ENCODE measurements at places on chromosomes 3 and 15.

GRCh38 chr3:195124378-195124992, 146.5 kb downstream of the XXYLT1 start:
- DNase-seq: no peak

- DNase-seq: no peak
Measured at GRCh38 chr3:184489268-184489841, 72.2 kb upstream of the EPHB3 start.

DNA sequence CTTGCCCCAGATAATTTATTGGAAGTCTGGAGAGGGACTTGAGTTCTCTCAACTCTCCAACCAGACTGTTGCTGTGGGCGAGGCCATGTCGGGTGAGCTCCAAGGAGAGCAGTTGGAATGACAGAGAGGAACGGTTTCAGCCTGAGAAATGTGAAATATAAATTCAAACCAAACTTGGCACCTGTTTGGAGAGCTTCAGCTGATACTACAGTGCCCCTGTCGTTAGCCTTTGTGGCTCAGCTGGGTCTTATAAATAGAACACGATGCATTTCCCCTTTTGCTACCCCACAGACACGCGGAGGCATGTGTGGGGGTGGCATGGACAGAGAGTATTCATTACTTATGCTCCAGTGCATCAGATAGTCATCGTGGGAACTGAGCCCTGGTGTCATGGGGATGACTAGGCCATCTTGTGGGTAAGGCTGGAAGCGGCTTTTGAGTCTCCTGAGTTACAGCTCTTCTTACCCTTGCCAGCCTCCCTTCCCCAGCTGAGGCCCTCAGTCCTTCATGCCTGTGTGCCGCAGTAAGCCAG, 15.6 kb downstream of the SMAD3 start:
- peak; percentile 86 for DNase-seq

DNA sequence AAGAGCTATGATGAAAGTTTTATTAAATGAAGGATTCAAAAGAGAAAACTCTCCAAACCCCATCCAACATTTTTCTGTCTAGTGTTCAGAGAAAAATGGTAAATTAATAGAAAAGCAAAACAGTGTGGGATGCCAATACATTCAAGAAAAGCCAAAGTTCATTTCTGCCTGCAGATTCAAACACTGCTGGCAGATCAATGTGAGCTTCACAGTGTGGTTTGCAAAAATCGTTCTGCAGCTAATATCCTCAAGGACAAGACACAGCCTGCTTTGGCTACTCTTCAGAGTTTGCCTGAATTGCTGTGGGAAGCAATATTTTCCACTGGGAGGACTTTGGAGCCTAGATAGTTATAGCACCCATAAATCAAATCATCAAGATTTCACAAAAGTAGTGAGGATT, 619.9 kb upstream of the SUCLG2 start:
- DNase-seq: no peak

DNA sequence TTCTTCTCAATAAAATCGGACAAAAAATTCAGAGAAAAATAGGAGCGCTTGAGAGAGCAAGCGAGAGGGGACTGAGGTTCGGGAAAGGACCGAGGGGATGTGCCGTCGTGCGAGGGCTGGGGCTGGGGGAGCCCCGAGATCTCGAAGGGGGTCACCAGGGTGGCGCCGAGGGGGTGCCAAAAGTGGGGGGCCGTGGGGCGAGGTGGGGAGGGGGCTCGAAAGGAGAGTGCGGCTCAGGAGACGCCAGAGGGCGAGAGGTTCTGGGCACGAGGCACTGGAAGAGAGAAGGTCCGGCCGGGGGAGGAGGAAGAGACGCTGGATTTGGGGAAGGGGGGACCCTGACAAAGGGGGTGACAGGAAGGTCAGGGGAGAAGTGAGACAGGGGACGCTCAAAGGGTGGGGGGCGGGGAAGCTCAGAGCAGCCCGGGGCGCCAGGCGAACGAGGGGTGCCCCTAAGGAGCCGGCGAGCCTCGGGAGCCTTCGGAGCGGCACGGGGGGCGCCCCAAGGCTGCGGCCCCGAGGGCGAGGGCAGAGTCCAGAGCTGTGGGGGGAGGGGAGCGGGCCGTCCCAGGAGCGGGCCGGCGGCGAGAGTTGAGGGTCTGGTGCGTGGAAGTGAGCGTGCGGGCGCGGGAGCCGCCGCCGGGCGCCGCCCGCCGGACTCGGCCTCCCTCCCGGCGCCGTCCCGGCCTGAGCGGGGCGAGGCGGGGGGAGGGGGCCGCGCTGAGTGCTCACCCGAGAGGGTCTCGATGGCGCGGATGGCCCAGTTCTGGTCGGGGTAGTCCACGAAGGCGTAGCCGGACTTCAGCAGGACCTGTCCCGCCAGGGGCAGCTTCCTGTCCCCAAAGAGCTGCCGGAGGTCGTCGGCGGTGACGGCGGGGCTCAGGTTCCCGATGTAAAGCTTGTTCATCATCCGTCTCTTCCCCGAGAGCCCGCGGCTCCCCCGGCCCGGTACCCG, 514 bp downstream of the IGF2BP2 start:
- peak; percentile 47 for DNase-seq

DNA sequence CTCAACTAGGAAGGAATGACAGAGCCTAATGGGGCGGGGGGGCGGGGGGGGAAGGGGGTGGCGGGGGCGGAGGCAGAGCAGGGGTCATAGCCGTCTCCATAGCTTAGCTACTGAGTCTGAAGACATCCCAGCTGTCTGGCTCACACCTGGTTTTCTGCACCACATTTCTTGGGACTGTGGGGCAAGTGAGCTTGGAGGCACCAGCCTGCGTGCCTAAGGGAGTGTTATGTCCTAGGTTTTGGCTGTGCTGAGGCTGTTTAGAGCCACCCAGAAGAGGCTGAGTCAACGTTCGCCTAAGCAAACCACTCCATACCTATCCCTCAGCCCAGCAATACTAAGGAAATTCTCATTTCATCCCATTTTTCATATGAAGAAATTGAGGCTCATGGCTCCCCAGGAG, 1.4 kb downstream of the IL17RD start:
- no peak for DNase-seq

DNA sequence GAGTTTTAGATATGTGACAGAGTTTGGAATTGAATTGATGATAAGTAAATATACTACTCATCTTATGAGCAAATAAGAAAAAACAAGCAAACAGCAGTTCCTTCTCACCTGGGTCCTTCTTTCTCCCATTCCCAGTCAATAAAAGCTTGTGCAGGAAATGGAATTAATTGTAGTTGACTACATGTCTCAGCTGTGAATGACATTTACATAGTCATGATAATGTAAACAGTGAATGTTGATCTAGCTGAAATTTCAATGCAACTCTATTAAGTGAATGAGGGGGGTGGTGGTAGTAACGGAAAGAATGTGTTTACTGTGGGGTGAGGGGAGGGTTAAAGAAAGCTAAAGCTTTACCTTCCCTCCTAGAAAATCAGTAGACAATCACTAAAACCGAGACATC, 76.2 kb downstream of the NFKBIZ start:
- DNase-seq: no peak

DNA sequence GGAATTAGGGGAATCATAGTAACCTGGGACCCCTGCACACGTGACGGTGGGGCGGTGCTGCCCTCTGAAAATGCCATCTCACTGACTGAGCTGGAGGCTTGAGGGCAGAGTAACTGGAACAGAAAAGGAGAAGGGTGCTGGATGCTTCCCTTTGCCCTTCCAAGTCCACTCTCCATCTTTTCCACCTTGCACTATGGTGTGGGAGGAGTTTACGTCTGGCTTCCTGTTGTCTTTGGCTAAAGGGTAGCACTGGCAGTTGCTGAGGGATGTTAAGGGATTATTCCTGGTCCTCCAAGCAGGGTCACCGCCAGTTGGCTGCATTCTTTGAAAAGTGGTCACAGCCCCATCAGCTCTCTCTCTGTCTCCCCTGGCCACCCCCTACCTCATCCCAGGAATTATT, 129.4 kb upstream of the SNTN start:
- no peak for DNase-seq

DNA sequence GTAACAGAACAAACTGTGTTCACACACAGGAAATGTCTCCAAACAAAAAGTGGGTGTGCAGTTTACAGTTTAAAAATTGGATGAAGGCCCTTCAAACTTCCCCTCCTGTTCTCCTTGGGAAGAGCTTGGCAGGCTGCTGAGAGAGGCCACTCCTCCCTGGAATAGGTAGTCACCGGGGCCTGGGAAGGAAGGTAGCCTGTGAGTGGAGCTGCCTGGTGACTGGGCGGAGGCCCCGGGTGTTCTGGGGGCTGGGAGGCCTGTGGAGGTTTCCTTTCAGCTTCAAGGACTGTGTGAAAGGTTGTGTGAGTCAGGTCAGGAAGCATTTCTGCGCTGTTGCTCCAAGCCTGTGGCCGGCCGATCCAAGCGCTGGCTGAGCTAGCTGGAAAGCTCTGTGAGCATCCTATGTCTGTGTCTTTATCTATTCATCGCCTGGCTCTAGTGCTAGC, 14.1 kb downstream of the SLCO3A1 start:
- DNase-seq: peak; percentile 62

DNA sequence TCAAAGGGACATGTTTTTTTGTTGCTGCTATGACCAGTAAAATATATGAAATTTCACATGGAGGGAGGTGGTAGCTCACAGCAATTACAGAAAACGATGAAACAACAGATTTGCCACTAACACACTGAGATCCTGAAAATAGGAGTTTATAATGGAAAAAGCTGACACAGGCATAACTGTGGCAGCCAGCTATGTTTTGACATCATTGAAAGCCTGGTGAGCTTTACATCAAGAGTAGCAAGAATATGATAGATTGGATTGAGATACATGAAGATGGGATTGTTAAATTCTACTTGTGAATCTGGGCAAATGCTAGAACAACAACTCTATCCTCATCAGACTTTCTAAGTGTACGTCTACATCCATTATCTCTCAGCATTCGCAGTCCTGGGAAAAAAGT, 760.7 kb downstream of the GRM7 start:
- no peak for DNase-seq
